ENCODE measurements at places on chromosomes 13 and 19.

DNA sequence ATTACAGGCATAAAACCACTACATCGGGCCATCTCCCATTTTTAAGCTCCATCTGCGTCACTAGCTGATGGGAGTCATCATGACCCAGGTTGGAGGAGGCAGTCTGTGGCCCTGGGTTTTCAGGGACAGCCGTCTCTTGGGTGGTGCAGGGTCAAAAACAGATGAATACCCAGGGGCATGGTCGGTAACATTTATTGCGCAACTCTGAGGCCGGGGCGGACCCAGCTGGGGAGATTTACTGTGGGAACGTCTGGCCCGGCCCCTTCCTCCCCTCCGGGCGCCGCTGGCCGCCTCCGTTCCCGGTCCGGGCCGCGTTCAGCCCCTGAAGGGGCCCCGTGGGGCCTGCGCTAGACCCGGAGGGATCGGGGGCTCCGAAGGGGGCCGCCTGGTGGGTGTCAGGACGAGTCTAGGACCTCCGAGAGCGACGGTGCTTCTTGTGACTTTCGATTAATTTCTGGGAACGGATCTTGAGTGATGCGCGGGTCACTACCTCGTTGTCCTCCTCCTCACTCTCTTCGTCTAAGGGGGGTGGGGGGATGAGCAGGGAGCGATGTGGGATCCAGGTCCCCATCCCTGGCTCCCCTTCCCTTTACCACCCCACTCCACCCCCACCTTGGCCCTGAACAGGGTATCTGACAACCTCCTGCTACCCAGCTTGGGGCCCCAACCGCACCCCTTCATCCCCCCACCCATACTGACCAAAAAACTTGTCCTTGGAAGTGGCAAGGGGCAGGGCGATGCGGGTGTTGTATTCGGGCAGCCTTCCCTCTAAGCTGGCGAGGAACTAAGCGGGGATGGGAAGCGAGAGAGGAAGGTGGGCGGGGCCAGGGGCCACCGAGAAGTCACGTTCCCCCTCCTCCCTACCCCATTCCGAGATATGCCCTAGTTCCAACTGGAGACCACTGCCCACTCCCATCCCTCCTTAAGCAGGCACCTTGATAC is 1.6 kb upstream of the RGL3 start:
- DNase-seq = no peak

DNA sequence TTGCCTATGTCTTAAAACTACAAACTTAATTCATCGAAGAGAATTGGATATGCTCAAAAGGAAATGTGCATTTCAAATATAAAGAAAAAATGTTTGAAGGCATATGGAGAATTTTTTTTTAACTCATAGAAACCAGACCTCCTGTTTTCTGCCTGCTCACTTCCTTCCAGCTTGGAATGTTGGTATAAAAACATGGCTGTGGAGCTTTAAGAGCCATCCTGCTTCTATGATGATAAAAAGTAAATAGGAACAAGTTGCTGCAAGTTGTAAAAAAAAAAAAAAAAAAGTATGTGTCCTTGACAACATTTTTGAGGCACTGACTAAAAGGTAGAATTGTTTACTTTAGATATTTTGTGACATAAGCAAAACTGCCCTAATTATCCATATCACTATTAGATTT is 1230.7 kb downstream of the PCDH9 start:
- DNase-seq = no peak

GRCh38 chr13:77176350-77176749 is 149.4 kb upstream of the FBXL3 start:
- DNase-seq = no peak

DNA sequence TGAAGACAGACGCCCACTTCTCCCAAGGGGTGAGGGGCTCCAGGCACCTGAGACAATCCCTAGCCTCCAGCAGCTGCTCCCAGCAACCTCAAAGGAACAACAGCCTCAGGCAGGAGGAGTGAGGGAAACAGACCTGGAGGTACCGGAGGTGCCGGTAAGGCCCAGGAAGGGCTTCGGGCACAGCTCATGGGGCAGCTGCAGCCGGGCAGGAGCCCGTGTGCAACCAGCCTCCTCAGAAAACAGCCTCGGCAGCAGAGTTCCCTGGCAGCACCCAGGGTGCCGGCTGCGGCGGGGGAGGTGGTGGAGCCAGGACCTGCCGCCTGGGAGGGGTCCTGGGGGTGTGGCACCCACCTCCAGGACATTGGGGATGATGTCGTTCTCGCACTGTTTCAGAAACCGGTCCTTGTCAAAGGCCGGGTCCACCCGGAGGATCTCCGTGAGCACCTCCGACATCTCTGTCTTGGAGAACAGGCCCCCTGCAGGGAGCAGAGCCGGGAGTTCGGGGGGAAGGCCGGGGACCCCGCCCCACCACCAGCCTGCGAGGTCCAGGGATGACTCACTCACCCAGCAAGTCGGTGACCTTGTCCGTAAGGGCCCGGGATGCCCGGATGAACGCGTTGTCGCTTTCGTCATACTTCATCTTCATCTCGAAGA is 6.5 kb upstream of the CTXN1 start:
- no peak for DNase-seq

DNA sequence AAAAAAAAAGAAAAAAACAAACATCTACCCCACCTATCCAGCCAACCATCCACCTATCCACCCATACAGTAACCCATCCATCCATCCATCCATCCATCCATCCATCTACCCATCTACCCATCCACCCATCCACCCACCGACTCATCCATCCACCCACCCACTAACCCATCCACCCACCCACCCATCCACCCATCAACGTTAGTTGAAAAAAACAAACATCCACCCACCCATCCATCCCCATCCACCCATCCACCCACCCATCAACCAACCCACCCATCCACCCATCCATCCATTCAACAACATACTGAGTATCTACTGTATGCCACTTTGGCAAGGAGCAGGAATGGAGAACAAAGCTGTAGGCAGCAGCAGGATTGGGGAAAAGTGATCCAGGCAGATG is 6.1 kb upstream of the AP3D1 start:
- no peak for DNase-seq

GRCh38 chr13:77784515-77784914 is 87.0 kb downstream of the SLAIN1 start:
- no peak for DNase-seq

DNA sequence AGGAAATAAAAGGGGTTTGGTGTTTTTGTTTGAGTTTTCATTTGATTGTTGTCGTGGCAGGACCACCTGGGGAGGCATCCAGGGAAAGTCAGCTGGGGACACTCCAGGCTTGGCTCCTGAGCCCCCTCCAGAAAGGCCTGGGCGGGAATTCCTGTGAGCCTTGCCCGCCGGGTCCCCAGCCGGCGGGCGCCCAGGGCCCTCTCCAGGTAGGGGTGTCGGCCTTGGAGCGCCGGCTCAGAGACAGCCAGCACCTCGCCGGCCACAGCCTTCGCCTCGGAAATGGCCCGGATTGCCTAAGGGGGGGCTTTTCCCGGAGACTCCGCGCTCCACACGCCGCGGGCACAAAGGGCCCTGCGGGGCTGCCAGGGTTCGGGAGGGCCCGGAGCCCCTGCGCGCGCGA is 125.0 kb downstream of the TNFRSF19 start:
- no peak for DNase-seq

- DNase-seq = no peak
These were observed 8.0 kb downstream of the DNASE2 start for GRCh38 chr19:12872941-12873890.

- no peak for DNase-seq
These were observed 4.5 kb upstream of the B3GNT8 start for GRCh38 chr19:41431426-41432386.

DNA sequence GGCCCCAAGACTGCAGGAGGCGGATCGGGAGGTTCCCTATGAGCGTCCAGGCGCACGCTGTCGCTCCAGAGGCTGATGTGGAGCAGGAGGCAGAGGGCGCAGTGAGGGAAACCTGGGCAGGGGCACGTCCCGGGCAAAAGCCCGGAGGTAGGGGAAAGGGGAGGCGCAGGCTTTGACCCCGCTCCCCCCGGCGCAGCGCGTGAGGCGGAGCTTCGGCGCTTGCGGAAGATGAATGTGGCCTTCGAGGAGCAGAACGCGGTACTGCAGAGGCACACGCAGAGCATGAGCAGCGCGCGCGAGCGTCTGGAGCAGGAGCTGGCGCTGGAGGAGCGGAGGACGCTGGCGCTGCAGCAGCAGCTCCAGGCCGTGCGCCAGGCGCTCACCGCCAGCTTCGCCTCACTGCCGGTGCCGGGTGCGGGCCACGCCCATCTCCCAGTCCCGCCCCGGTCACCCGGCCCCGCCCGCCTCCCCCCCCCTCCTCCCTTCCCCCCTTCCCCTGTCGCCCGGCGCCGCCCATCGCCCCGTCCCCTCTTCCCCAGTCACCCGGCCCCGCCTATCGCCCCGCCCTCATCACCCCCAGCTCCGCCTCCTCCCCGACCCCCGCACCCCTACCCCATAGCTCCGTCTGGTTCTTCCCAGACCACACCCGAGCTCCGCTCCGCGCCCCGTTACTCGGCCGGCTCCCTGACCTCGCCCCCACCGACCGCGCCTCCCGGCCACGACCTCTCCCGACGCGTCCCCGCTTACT is 4.1 kb downstream of the HMG20B start:
- no peak for DNase-seq

- no peak for DNase-seq
These were observed 8.5 kb downstream of the MTRF1 start for GRCh38 chr13:41254902-41255301.

DNA sequence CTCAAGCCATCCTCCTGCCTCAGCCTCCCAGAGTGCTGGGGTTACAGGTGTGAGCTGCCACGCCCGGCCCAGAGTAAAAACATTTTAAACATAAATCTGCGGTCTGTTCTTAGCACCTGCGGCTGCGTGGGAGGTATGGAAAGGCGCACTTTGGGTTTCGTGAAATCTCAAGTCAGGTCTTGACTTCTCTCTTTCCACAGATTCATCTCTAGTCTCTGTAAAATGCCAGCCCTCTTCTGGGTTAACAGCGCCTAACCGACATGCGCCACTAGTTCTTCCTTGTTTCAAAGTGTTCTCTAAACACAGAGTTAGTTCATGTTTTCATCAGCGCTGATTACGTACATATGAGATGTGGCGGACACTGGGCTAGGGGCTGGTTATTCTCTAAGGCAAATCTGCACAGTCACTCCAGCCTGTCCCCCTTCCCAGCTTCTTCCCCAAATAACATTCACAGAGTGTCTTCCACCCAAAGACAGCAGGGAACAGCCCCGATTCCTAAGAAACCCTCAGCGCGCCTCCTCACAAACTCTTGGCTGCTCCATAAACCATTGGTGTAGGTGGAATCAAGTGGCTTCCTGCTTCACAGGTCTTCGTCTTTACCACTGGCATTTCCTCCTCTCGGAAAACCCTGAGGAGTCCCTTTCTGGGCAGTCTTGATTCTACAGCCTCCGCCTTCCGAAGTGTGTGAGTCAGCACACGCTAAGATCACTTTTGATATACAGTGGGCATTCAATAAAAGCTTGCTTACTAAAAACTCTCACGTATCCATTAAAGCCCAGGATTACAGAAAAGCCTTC is 1.4 kb downstream of the PARP4 start:
- DNase-seq = no peak

GRCh38 chr19:47549261-47549862 is 23.6 kb downstream of the ZNF541 start:
- DNase-seq = no peak

DNA sequence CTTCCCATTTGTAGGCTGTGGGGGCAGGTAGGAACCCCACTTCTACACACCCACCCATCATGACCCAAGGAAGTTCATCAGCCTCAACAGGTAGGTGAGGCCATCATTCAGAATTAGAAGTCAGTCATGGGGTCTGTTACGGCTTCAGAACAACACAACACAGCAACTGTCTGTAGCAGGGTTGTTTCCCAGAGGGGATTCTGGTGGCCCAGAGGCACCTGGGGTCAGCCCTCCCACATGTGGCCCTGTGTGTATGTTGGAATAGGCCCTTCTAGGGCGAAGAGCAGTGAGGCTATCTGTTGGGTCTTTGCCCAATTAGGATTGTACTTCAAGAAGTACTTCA is 3.4 kb downstream of the IGFLR1 start:
- DNase-seq = no peak

DNA sequence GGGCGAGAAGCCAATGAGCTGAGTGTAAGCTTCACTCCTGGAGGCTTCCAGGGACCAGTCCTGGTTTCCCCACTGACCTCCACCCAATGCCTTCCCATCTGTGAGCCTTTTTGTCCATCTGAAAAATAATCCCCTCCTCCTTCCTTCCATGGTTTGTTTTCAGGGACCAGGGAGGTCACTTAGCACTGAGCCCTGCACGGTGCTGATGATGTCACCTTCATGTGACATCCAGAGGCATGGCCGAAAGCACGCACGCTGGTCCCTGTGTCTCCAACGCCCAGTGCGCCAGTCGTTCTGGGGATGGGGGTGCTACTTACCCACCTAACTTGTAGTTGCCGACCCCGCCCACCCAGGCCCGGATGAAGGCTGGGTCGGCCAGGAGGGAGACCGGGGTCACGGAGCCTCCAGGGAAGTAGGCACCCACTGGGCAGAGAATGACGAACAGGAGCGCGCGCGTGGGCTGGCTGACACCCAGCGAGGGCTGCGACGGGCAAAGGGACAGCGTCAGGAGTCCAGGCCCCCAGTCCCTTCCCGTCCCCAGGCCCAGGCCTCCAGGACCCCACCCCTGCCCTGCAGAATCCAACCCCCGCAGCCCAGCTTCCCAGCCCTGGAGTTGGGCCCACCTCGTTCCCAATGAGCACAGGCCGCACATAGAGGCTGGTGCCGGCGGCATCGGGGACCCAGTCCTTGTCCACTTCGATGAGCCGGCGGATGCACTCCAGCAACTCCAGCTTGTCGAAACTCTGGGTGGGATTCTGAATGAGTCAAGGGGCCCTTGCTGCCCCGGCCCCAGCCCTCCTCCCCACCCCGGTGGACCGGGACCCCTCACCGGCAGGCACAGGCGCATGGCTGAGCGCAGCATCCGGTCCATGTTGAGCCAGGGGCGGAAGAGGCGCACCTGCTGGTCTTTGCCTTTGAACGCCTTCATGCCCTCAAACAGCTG is 11.2 kb downstream of the BCAT2 start:
- no peak for DNase-seq

DNA sequence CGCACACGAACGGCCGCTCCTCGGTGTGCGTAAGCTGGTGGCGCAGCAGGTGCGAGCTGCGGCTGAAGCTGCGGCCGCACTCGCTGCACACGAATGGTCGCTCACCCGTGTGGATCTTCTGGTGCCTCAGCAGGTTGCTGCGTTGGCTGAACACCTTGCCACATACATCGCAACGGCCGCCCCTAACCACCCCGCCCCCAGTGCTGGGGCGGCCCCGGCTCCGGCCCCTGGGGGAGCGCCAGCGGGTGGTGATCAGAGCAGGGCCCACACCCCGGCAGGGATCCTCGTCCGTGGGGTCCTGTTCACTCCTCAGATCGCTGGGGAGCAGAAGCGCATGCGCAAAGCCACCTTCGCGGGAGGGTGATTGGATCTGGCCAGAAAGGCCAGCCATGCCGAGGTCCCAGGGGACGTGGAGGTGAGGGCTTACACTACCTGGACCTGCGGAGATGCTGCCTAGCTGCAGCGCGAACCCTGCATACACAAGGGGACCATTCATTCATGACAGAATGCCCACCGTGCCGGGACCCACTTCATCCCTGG is 4.7 kb upstream of the UBE2M start:
- DNase-seq = no peak

DNA sequence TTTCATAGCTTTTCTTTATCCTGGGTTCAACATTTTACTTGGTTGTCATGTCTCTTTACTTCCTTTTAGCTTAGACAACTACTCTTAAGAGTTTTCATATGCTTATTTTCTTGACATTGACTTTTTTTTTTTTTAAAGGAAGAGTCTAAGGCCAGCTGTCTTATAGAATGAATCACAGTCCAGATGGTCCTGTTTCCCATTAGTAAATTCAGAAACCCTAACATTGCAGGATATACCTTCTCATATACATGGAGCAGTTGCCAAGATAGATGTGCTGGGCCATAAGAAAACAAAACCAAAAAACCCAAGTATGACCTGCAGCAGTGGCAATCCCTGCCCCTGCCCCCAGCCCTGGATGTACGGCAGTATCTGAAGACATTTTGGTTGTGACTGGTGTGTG is 72.8 kb downstream of the COG3 start:
- no peak for DNase-seq
